ENCODE measurements at places on chromosomes 7 and 10.

DNA sequence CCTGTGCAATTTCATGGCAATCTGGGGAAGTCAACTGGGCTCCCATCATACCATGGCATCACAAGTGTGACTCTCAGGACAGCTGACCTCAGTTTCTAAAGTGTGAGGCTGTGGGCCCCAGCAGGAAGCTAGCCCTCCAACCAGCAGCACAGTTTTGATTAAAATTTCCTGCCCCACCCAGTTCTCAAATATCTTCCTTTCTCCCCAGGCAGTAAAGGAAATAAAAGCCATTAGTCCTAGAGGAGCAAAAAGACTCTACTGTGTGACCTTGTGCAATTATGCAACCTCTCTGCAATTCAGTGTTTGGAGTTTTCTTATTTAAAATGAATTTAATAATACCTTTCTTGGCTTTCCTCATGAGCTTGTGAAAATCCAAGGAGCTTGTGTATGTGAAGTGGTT lies 143.1 kb upstream of the CDCA7L start:
- no peak overlapping the region for H3K4me3 ChIP-seq
- no peaks in the 10 kb centered on the region for H3K36me3 ChIP-seq

DNA sequence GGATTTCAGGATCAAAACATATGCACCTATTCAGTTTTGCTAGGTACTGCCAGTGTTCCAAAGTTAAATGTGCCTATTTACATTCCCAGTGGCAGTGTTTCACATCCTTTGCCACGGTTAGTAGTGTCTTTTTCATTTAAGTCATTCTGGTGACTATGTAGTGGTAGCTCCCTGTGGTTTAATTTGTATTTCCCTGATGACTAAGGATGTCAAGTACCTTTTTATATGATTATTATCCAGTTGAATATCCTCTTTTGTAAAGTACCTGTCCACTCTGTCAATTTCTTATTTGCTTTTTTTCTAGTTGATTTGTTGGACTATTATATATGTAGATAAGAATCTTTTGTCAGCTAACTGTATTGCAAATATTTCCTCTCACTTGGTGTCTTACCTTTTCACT lies 45.1 kb downstream of the TMEM60 start:
- H3K27me3 ChIP-seq: no peaks in the 10 kb centered on the region
- no peak overlapping the region for H3K27ac ChIP-seq
- DNase-seq: no peak
- H3K4me3 ChIP-seq: no peak overlapping the region

DNA sequence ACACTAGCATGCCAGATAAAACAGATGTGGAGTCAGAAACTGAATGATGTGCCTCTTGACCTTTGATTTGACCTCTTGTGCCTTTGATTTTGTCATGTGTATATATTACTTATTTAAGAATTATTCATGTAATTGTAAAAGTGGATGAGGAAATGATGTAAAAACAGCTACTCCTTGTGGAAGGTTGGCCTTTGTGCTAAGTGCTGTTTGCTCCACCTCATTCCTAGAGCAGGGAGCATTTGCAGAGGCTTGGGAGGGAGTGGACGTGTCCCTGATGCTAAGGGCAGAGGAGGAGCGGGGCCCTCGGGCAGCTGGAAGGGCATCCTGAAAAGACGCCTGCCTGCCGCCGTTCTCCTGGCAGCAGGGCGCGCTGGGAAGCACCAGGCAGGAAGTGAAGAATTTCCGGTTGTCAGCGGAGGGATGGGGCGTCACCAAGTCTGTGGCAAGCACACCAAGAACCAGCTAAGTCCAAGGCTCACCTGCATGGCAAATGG lies 197.6 kb upstream of the ZNF32 start:
- H3K36me3 ChIP-seq: no peaks in the 10 kb centered on the region
- H3K4me3 ChIP-seq: peak overlapping the region; percentile 65
- H3K27me3 ChIP-seq: peaks cover 2% of the 10 kb centered on the region
- no peak for DNase-seq
- no peak overlapping the region for H3K27ac ChIP-seq
- peaks cover 13% of the 10 kb centered on the region for H3K4me1 ChIP-seq

GRCh38 chr7:30226614-30227268 lies 57.7 kb upstream of the ZNRF2 start:
- no peak overlapping the region for H3K27ac ChIP-seq
- H3K27me3 ChIP-seq: peaks cover 5% of the 10 kb centered on the region
- H3K36me3 ChIP-seq: no peaks in the 10 kb centered on the region
- no peak overlapping the region for H3K4me3 ChIP-seq
- no peak for DNase-seq

GRCh38 chr10:104146882-104147281 lies 24.9 kb downstream of the SFR1 start:
- H3K27ac ChIP-seq: no peak overlapping the region
- no peak for DNase-seq
- H3K4me1 ChIP-seq: no peaks in the 10 kb centered on the region
- H3K27me3 ChIP-seq: peaks cover 52% of the 10 kb centered on the region
- H3K36me3 ChIP-seq: no peaks in the 10 kb centered on the region
- H3K4me3 ChIP-seq: no peak overlapping the region

DNA sequence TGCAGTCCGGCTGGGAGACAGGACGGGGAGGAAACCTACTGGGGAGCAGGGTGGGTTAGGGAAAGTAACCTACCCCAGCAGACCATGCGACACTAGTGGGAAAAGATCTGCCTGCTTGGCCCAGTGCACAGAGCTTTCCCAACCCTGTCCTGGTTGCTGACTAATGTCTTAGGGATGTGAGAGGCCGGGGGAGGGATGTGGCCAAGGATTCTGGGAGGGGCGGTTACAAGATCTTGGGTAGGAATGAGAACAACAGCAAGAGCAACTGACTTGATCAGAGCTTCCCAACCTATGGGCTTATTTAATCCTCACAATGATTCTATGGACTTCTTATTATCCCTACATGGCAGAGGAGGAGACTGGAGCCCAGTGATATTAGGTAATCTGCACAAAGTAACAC lies 24.0 kb upstream of the EIF5AL1 start:
- no peaks in the 10 kb centered on the region for H3K36me3 ChIP-seq
- peaks cover 2% of the 10 kb centered on the region for H3K27me3 ChIP-seq
- no peak overlapping the region for H3K4me3 ChIP-seq
- no peak overlapping the region for H3K27ac ChIP-seq
- H3K4me1 ChIP-seq: no peaks in the 10 kb centered on the region

DNA sequence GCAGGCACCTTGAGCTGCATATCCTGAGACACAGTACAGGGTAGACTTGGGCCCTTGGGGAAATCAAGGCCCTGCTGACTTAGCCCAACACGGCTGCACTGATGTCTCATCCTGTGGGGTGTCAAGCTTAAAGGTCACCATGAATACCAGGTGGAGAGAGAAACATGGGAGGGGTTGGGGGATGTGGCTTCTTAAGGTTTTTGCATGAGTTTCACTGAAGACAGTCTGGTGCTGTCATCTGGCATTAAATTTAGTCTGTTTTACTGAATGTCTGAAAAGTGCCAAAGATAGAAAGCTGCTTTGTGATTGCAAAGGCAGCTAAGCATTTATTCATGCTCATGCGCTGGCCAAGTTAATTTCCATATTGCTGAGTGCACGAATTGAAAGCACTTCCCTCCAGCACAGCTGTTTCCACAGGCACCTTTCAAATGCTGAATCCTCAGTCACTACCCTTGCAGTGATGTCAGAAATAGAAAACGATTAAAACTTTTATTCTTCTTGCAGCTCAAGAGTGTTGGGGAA lies 102.1 kb downstream of the OSBPL3 start:
- peaks cover 20% of the 10 kb centered on the region for H3K36me3 ChIP-seq
- peak; percentile 54 for DNase-seq
- H3K4me3 ChIP-seq: peak overlapping the region; percentile 68
- no peaks in the 10 kb centered on the region for H3K27me3 ChIP-seq
- H3K27ac ChIP-seq: peak overlapping the region; percentile 78

- no peaks in the 10 kb centered on the region for H3K27me3 ChIP-seq
- peaks cover 30% of the 10 kb centered on the region for H3K4me1 ChIP-seq
- H3K36me3 ChIP-seq: peaks cover 13% of the 10 kb centered on the region
- H3K4me3 ChIP-seq: no peak overlapping the region
- DNase-seq: no peak
Observed at GRCh38 chr7:155201325-155202087, 96.2 kb upstream of the INSIG1 start.

DNA sequence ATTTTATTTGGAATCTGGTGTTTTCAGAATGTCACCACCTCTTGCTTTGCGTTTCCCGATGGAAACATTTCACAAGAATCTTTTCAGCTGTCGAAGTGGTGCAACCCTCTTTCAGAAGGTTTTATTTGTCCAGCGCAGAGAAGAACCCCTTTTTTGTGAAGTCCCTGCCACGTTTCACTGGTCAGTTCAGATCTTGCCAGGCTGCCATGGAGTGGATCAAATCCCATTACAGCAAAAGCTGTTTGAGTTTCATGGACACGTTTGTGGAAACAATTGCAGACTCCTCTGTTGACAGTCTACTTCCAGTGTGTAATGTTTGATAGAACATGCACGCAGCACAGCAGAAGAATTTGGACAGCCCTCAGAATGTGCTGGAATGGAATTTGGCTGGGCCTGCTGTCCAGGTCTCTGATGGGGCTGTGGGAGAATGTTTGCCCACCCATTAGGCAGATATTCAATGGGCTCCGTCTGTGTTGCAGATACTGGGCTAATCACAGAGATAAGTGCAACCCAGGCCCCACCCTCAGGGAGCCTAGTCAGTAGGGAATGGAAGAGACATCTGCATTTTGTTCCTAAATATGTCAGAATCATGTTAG lies 143.2 kb downstream of the GRK5 start:
- H3K4me1 ChIP-seq: no peaks in the 10 kb centered on the region
- no peak for DNase-seq
- H3K27me3 ChIP-seq: no peaks in the 10 kb centered on the region
- H3K27ac ChIP-seq: no peak overlapping the region
- H3K36me3 ChIP-seq: peaks cover 54% of the 10 kb centered on the region

- no peak overlapping the region for H3K4me3 ChIP-seq
- H3K27me3 ChIP-seq: peaks cover 6% of the 10 kb centered on the region
- peaks cover 6% of the 10 kb centered on the region for H3K4me1 ChIP-seq
- H3K27ac ChIP-seq: no peak overlapping the region
- H3K36me3 ChIP-seq: no peaks in the 10 kb centered on the region
Observed at GRCh38 chr10:86836044-86836443, 79.6 kb downstream of the BMPR1A start.

DNA sequence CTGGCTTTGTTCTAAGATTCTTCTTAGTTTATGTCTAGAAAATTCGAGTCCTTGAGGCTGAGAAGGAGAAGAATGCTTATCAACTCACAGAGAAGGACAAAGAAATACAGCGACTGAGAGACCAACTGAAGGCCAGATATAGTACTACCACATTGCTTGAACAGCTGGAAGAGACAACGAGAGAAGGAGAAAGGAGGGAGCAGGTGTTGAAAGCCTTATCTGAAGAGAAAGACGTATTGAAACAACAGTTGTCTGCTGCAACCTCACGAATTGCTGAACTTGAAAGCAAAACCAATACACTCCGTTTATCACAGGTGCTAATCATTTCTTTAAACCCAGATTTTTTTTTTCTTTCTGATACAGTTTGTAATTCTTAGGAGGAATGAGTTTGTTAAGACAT lies 6.7 kb downstream of the CEP55 start:
- no peak for DNase-seq
- H3K4me3 ChIP-seq: peak overlapping the region; percentile 75
- peaks cover 56% of the 10 kb centered on the region for H3K36me3 ChIP-seq
- no peaks in the 10 kb centered on the region for H3K27me3 ChIP-seq
- peak overlapping the region; percentile 95 for H3K27ac ChIP-seq

GRCh38 chr7:114087653-114088469 lies 169.1 kb upstream of the PPP1R3A start:
- H3K4me3 ChIP-seq: no peak overlapping the region
- H3K36me3 ChIP-seq: no peaks in the 10 kb centered on the region
- DNase-seq: no peak
- H3K27me3 ChIP-seq: peaks cover 74% of the 10 kb centered on the region

- peak overlapping the region; percentile 89 for H3K4me3 ChIP-seq
- peaks cover 13% of the 10 kb centered on the region for H3K36me3 ChIP-seq
- H3K27ac ChIP-seq: peak overlapping the region; percentile 98
- no peak for DNase-seq
Observed at GRCh38 chr7:74093671-74094223, 10.1 kb downstream of the LIMK1 start.

- peaks cover 36% of the 10 kb centered on the region for H3K4me1 ChIP-seq
- DNase-seq: peak; percentile 65
- peak within 1 kb of the TSS; percentile 90 for H3K4me3 ChIP-seq
- peak within 1 kb of the TSS; percentile 97 for H3K27ac ChIP-seq
Observed at GRCh38 chr10:102644066-102644645, at the start of gene TRIM8. TSS of gene TRIM8 (plus strand) at chr10:102644479. CDS start at chr10:102644618, 139 bp downstream.

DNA sequence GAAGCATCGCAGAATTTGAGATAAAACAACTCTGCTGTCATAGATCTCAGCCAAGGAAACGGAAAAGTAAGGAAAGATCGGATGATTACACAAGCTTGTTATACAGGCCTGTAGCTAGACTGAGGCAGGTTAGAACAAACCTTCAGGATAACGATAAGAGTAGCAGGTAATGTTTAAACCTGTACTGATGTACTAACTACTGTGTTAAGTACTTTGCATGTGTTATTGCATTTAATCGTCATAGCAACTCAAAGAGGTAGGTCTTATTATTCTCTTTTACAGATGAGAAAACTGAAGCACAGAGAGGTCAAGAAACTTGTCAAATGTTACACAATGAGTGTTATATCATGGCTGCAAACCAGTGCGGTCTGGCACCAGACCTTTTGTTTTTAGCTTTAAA lies 352.5 kb downstream of the GPAM start:
- no peaks in the 10 kb centered on the region for H3K36me3 ChIP-seq
- H3K27me3 ChIP-seq: no peaks in the 10 kb centered on the region
- no peak overlapping the region for H3K27ac ChIP-seq

All from T-helper 2 cell treated with Interferon-gamma antibody and Interleukin-4, amounts not matched to agents 5 μg/mL and 100 μg/mL, for 36 hours (primary cell).